ENCODE measurements at places on chromosomes 16 and 17.

DNA sequence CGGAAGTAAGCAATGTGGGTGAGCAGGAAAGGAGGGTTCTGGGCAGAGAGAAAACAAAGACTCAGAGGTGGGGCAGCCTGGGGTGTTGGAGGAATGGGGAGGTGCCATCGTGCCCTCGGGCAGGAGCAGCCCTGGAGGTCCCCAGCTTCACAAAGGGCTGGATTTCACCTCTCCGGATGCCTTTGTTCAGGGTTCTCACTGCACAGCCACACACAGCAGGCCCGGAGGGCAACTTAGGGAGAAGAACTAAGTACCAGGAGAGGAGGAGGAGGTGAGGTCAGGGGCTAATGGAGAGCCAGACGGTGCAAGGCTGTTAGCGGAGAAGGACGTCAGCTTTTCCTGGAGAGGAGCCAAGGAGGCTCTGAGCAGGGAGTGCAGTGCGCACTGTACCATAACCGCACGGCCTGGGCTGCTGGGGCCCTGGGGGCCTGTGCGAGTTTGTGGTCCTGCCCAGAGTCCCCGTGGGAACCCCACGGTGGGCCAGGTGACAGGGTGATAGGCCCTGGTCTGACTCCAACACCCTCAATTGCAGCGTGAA, 9.3 kb downstream of the ARRB2 start:
- no peak for DNase-seq

GRCh38 chr17:73349138-73349537, 37.3 kb upstream of the CDC42EP4 start:
- DNase-seq: no peak

GRCh38 chr17:50957600-50958575, 91.7 kb upstream of the TOB1 start:
- DNase-seq: no peak

GRCh38 chr17:9071016-9071415, 49.7 kb downstream of the NTN1 start:
- no peak for DNase-seq

DNA sequence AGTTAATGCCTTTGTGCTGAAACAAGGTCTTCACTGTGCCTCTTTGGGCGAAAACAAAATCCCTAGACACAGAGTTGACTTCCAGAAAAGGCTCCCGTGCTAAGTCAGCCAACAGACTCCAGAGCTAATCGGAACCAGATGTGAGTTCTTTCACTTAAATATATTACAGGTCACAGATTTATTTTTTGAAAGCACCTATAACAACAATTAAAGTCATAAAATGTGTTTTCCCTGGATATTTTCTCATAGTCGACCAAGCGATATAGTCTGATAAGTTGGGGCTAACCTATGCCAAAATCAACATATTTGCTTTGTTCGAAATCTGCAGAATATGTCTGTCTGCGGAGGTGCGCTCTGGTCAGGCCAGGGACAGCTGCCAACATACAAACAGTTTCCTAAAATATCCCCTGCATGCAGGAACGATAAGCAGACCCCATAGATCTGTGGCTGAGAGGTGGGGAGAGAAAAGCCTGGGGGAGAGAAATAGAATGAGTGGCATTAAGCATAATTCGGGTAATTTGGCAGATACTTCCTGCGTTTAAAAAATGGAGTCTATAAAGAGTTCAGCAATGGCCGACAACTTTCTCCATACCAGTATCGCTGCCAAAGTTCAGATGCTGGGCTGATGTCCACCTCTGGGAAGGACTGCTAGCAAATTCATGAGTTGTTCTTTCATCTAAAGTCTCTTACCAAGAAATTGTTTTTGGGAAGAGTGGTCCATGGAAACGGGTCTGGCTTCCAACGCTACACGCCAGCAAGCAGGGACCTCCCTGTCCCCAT, 50.8 kb upstream of the MYH10 start:
- DNase-seq: no peak

GRCh38 chr17:60138769-60139437, 10.9 kb upstream of the CA4 start:
- DNase-seq: no peak

GRCh38 chr17:71511266-71511995, 609.4 kb upstream of the SOX9 start:
- no peak for DNase-seq

- DNase-seq: no peak
These were observed 18.4 kb downstream of the OSBPL7 start for GRCh38 chr17:47803201-47803600.

DNA sequence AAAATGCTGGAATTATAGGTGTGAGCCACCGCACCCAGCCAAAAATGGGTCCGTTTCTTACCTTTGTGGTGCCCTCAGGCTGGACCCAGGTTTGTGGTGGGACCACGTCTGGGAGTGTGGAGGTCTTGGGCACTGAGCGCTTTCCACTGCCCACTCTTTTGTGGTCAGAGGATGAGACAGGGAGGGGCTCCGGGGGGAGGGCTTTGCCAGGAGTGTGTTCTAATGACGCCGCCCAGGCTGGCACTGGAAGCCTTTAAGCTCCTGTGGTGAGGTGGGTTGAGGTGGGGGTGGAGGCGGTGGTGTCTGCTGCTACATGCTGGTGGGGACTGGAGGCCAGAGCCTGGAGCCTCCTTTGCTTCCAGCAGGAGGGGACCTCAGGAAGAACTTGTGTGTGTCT, 12.8 kb upstream of the ADCY7 start:
- DNase-seq: no peak

GRCh38 chr17:4533523-4534504, 21.4 kb downstream of the MYBBP1A start:
- DNase-seq: no peak

- no peak for DNase-seq
These were observed 34.7 kb downstream of the CCDC57 start for GRCh38 chr17:82177761-82178498.

DNA sequence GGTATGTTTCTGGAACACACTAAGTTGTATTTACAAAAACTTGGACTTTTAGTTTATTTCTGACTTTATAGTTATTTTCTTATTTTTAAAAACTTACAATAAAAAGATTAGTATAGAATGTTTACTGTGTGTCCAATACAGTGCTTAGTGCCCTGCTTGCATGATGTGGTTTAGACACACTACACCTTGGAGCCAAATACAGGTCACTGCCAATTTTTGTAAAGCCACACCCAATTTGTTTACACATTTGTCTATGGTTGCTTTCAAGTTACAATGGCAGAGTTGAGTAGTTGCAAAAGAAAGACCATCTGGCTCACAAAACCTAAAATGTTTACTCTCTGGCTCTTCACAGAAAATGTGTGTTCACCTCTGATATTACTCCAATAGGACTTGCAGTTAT, 807.1 kb downstream of the KCNJ2 start:
- no peak for DNase-seq
